ENCODE measurements at places on chromosomes 1 and 21.
A peak's percentile ranks its signal among the peaks of the same experiment; 100 is the strongest.

DNA sequence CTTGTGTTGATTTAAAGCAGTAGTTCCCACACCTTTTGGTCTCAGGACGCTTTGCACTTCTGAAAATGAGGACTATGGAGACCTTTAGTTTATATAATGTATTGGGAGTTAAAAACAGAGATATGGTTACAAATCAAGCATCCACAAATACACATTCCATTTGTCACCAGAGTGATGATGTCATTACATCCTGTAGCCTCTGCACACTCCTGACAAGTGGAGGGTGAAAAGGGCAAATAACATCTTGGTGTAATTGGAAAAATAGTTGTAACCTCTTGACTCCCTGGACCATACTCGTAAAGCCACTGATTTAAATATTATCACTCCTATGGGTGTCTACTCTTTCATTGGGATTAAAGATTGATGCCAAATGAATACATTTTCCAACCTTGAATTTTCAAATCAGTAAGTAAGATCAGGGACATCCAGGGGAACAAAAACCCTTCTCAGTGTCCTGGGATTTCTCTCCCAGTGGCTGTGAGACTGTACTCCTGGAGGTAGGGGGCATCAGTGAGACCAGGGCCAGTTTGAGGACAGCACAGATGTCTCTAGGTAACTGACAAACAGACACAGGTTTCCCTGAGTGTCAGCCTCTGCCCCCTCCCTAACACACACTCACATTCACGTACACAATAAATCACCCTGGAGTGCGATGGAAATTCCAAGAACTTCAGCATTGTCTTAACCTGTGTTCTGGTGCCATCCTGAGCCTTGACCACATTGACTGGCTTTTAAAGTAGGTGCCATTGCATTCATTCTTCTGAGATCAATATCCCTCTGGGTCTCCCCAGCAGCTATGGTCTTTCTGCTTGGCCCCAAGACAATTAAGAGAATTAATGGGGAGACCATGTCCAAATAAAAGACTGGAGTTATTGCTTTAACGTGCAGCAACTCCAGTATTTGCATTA, 63.0 kb downstream of the NR5A2 start:
- no peak for DNase-seq

GRCh38 chr1:169003864-169004516, 102.5 kb upstream of the ATP1B1 start:
- no peak for DNase-seq

GRCh38 chr1:235259133-235259778, 68.7 kb downstream of the ARID4B start:
- DNase-seq = no peak

DNA sequence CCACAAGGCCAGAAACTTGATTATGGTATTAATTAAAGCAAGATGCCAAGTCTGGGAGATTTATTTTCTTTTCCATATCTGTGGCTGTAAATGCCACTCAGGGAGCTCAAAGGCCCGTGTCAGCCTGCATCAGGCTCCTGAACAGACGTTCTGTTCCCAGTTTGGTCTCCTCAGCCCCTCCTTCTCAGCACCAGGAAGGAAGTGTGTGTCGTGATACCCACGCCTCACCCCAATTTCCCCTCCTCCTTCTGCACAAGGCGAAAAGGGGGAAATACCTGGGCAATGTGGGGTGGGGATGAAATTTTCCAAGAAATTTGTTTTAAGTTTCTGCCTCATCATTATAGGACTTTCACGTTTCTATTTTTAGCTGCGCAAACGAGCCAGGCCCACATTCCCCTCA, 112.0 kb downstream of the SYF2 start:
- DNase-seq = no peak

- no peak for DNase-seq
These were observed 9.5 kb upstream of the DEGS1 start for GRCh38 chr1:224173523-224173922.

DNA sequence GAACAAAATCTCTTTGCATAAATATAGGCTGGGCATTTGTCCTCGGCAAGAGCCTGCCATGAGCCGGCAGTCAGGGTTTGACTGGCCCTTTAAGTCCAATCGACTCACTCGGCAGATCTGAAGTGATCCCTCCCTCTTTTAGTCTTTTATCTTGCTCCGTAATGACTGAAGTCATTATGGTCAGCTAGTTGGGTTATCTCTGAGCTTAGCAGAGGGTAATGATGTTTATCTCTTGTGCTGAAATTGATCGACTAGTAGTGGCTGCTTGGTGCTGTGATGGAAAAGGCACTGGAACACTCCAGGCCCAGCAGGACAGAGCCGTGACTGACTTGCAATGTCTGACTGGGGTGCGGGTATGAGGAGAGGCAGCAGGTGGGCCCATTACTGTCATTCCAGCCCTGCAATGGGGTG, 468 bp upstream of the ABCA4 start:
- no peak for DNase-seq

DNA sequence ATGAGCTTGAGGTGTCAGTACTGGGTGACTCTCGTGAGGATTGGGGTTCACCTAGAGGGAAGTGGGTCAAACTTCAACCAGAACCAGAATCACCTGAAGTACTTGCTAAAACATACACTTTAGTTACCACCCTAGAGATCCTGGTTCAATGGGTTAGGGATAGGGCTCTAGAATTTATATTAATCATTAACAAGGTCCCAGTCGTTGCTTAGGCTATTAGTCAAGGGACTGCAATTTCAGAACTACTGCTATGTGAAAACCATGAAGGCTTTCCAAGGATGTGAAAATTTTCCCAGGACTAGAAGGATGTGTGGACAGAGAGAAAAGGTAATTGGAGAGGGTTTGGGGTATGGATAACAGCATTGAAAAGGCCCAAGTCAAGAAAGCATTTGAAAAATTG, 162.6 kb downstream of the GRIK1 start:
- DNase-seq = no peak

GRCh38 chr1:60978421-60979357, 103.7 kb upstream of the NFIA start:
- DNase-seq = no peak

DNA sequence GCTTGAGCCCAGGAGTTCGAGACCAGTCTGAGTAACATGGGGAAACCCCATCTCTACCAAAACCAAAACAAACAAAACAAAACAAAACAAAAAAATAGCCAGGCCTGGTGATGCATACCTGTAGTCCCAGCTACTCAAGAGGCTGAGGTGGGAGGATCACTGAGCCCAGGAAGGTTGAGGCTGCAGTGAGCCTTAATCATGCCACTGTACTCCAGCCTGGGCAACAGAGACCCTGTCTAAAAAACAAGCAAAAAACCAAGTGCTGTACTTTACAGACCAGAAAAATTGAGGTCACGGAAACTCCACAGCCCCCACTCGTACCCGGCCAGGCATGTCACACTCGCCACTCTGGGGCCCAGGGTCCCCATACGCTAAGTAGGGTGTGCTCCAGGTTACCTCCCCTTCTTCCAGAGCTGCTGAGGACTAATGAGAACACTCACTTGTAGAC, 22.9 kb downstream of the ATP2B4 start:
- DNase-seq = no peak

GRCh38 chr1:222792744-222793143, 22.1 kb upstream of the DISP1 start:
- DNase-seq = no peak

DNA sequence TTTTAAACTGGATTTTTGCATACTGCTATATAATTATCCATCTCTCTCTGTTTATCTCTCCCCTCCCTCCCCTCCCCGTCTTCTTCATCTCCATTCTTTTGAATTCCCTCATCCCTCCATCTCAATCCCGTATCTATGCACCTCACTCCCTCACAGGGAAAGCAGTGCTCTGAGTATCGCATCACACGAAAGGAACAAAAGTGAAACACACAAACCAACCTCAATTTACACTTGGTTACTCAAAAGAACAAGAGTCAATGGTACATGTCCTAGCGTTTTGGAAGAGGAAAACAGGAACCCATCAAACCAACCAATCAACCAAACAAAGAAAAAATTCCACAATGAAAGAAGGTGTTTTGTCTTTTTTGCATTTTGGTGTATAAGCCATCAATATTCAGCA, 115.1 kb downstream of the NBPF12 start:
- no peak for DNase-seq

DNA sequence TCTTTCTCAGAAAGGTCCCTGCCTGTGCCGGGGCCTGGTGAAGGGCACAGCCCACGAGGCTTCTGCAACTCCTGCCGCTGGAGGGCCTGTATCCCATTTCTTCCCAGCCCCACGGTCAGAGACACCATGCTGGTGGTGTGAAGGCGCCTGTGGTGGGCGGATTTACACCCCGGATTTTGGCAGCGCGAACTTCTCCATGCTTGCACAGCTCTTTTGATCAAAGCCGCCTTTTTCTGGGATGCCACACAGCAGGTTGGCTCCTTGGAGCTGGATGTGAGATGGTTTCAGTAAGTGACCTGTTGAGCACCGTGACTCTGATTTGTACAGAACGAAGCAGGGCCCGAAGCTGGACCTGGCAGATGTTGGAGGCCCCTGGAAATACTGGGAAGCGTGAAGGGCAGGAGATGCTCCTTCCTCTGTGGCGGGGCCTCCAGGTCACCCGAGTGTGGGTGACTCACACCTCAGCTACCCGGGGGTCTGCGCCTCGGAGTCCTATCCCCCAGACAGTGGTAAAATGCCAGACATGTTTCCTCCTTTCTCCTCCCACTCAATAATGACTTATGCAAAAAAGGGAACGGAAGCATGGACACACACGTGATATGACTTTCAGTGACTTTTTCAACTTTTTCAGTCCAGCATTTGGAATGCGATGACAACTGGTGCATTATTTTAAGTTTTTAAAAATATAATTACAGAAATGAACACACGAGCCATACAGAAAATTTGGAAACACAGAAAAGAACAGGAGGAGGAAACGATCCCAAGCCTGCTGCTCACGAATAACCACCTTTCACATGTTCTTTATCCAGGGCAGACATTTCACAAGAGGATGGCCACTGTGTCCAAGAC, 9.0 kb downstream of the UMODL1 start:
- DNase-seq = no peak

- DNase-seq = no peak
These were observed 6.4 kb upstream of the BRINP3 start for GRCh38 chr1:190484045-190484444.

DNA sequence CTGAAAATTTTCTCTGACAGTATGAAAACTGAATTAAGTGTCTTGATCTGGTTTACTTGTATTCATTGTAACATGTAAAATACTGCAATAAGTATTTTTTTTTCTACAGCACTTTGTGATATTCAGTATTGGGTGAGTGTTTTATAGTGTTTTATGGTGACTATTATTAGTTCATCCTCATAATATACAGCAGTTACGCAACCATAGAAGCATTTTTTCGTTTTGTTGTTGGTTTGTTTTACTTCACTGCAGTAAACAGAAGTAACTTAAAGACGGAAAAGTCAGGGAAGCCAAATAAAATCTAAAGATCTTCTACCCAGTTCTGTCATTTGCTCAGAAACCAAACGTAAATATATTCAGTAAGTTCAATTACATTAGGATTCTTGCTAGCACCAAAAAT, 250.0 kb downstream of the TPR start:
- DNase-seq = no peak

- peak; percentile 26 for DNase-seq
These were observed 3.5 kb upstream of the PEAR1 start for GRCh38 chr1:156889802-156890580.

GRCh38 chr1:165924117-165924516, 96.7 kb downstream of the UCK2 start:
- DNase-seq = no peak

- DNase-seq = no peak
These were observed 40.2 kb downstream of the CTNNBIP1 start for GRCh38 chr1:9869831-9870251.

- no peak for DNase-seq
These were observed 22.2 kb upstream of the TMEM200B start for GRCh38 chr1:29145739-29146437.

DNA sequence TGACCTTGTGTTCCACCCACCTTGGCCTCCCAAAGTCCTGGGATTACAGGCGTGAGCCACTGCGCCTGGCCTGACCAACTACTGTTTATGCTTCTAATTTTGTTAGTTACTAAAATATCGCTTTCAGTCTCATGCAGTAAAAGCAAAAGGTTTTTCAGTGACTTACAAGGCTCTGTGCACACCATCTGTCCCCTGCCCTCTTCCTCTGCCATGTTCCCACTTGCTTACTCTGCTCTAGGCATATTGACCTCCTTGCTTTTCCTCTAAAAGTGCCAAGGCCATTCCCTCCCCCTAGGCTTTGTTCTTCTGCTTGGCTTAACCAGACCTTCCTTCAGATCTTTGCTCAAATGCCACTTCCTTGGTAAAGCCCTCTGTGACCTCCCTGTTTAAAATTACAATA, 276.9 kb downstream of the KIF26B start:
- DNase-seq = no peak

GRCh38 chr1:115320377-115320776, 17.7 kb downstream of the NGF start:
- DNase-seq = no peak

DNA sequence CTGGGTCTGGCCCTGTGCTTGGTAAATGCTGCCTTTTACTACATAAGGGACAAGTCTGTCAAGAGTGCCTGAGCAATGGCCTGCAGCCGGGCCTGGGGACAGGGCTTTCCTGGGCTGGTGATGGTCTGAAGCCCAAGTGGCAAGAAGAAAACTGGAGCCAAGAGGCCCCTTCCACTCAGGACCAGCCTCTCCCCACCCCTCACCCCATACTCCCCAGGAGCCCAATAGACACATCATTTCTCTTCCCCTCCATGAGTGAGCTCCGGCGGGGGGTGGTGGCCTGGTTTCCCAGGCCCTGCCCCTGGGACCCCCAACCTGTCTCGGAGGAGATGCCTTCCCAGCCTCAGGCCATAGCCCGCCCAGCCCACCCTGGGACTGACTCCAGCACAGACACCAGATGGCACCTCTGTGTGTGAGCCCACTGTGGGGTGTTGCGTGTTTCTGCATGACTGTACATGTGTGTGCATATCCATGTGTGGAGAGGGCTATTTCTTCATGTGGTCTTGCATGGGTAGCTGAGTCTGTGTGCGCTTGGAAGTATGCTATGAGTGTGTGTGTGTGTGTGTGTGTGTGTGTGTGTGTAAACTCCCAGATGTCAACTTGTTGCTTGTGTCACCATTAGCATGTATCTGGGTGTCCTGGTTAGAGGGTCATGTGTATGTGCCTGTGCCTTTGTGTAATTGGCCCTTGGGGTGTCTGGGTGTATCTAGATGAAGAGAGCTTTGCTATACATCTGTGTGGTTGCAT, 14.3 kb upstream of the LRP8 start:
- no peak for DNase-seq

DNA sequence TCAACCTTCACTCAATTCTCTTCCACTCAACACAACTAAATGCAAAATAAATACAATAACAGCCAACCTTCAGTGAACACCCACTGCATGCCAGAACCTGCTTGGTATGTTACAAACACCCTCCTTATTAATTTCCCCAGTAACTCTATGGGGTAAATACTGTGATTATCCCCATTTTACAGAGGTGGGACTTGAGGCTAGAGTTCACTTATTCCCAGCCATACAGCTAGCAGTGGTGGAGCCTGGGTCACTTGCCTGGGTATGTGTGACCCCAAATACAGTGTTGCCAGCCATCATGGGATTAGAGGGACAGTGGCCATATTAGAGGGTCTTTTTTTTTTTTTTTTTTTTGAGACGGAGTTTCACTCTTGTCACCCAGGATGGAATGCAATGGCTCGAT, 1.6 kb downstream of the CPLANE2 start:
- no peak for DNase-seq

Measured in activated effector memory CD4-positive, alpha-beta T cell treated with Interleukin-2 at 50 U/mL for 16 hours (primary cell).